IPS-NIHi11 (cell line): ENCODE measurements at places on chromosomes 7 and 10.

DNA sequence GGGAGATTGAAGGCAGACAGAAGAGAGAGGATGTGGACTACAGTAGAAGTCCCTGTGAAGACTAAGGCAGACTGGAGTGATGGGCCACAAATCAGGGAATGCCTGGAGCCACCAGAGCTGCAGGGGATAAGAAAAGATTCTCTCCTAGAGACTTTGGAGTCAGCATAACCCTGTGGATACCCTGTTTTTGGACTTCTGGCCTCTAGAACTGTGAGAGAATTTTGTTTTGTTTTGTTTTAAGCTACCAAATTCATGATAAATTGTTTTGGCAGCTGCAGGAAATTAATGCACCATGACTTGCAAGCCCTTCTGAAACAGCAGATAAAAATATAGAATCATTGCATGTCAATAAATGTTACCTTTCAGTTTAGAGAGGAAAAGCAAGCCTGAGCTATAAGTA, 41.3 kb downstream of the INHBA start:
- no peak for DNase-seq

DNA sequence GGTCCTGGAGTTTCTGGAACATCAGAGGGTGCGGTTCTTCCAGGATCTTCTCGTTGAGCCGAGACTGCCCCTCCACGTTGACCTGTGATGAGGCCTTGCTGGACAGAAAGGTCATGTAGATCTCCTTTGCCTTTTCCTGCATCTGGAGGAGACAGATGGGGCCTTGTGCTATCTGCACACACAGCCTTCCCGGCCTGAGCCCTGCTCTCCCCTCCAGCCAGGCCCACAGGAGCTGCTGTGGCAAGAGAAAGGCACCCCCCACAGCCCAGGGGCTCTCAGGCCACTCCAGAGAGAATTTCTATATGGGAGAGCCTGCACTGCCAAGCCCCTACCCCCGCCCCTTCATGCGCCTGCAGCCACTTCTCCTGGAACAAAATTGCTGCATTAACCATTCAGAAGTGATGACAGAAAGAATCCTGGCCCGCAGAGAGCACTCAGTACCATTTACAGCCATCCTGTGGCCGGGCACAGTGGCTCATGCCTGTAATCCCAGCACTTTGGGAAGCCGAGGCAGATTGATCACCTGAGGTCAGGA, 26.9 kb downstream of the RGS10 start:
- no peak for DNase-seq

DNA sequence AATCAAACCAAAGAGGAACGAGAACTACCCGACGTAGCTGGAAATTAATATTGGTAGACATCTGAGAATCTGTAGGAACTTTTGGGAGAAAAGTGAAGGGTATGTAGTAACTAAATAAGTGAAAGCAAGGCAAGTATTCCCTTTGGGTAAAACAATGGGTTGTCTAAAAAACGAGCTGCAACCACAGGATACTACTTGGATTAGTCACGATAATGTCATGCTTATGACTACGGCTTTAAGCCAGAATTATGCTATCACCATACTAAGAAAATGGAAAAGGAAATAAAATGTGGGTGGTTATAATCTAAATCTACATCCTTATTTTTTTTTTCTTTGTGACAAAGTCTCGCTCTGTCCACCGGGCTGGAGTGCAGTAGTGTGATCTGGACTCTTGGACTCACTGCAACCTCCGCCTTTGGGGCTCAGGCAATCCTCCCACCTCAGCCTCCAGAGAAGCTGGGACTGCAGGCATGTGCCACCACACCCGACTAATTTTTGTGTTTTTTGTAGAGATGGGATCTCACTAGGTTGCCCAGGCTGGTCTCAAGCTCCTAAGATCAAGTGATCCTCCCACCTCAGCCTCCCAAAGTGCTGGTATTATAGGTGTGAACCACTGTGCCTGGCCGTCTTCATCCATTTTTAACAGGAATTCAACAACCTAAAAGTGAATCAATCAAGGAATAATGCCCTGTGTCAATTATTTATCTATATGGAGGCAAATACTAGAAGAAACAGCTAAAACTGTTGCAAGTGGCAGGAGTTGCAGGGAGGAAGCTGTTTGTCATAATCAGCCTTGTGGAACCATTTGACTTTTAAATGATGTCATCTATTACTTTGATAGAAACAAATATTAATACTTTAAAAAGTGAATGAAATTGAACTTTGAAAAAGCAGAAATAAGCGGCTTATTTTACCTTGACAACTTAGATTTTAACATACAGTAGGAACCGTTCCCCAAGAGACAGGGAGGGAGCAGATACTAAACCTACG, 189.3 kb downstream of the PRPF18 start:
- no peak for DNase-seq

DNA sequence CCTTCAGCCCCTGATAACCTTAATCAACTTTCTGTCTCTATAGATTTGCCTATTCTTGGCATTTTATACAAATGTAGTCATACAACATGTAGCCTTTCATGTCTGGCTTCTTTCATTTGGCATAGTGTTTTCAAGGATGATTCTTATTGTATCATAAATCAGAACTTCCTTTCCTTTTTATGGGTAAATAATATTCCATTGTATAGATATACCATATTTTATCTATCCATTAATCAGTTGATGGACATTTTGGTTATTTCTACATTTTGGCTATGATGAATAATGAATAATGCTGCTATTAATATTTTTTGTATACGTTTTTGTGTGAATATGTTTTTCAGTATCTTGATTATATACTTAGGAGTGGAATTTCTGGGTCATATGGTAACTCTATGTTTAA, 720.8 kb downstream of the LRMDA start:
- DNase-seq, result no peak

GRCh38 chr10:4526311-4526731, 299.7 kb upstream of the AKR1E2 start:
- DNase-seq, result no peak

DNA sequence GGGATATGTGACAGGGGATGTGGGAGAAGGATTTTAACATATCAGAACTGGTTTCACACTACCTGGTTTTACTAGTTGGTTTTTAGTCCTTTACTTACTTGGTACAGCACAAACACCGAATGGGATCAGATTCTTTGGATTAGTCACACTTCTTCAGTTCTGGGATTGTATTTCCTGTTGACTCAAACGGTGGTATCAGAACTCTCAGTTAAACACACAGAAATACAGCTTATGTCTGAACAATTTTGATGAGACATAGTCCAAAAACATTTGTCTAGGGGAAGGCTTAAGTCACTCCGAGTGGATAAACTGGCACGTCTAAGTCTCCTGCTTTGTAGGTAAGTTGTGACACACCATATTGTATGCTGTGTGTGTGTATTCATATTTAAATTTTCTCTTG, 480.5 kb downstream of the PHTF2 start:
- DNase-seq, result no peak

- DNase-seq, result no peak
These were observed 51.0 kb downstream of the CDH23 start for GRCh38 chr10:71447676-71448075.

- no peak for DNase-seq
These were observed 62.9 kb downstream of the SLC29A4 start for GRCh38 chr7:5345671-5346070.

DNA sequence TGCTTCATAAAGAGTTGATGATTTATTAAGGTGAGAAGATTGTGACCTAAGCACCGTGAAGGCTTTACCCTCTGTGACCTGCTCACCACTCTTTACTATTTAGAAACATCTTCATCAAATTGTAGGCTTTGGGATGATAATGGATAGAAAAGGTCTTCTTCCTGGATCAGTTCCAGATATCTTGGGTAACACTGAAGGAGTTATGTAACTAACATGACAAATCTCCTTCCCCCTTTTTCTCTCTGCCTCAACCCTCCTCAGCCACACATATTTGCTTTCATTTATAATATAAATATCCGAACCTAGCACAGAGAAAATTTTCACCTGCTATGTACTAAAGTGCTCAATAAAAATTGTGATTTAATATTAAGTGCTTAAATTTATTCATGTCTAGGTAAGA, 151.5 kb downstream of the FRMD4A start:
- no peak for DNase-seq

GRCh38 chr7:710161-710560, 16.3 kb upstream of the DNAAF5 start:
- DNase-seq, result no peak

DNA sequence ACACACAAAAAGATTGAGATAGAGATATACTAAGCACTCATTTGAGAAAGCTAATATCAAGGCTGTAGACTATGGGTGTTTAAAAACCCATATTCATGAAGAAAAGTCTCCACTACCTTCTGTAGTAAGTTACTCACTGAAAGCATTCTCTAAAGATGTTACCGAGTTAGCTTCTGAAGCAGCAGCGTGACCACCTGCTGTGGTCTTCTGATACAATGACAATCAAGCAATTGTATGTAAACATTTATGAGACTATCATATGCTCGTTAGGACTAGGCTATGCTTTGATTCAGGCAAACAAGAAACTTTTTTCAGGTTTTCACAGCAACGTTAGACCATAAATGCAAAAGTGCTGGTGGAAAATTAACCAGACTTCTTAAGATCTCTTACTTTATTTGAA, 11.2 kb downstream of the RHOBTB1 start:
- no peak for DNase-seq

DNA sequence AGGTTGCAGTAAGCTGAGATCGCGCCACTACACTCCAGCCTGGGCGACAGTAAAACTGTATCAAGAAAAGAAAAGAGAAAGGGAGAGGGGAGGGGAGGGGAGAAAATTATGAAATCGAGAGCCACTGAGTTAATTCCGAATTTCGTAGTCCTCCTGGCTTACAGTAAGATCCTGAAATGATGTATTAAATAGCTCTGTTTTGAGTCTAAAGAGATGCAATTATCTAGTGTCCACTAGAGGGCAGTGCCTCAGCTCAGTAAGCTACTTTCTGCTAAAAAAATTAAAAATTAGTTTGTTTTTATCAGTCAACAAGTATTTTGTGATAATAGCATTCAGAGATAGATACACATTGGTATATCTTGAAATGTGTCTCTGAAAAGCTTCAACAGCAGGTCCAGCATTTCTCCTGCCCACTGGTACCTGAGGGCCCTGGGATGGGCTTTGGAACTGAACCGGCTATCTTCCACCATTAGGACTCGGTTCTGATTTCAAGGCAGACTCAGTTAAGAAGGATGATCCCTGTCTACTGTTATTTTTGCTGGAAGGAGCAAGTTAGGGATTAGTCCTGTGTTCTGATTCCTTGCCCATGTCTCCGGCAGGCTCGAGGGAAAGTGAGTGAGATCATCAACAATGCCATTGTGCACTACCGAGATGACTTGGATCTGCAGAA, 19.5 kb downstream of the TSPAN33 start:
- peak; percentile 50 for DNase-seq

GRCh38 chr10:75919913-75920312, 488.5 kb downstream of the LRMDA start:
- DNase-seq, result no peak

GRCh38 chr7:78924581-78924980, 528.9 kb downstream of the MAGI2 start:
- peak; percentile 61 for DNase-seq

DNA sequence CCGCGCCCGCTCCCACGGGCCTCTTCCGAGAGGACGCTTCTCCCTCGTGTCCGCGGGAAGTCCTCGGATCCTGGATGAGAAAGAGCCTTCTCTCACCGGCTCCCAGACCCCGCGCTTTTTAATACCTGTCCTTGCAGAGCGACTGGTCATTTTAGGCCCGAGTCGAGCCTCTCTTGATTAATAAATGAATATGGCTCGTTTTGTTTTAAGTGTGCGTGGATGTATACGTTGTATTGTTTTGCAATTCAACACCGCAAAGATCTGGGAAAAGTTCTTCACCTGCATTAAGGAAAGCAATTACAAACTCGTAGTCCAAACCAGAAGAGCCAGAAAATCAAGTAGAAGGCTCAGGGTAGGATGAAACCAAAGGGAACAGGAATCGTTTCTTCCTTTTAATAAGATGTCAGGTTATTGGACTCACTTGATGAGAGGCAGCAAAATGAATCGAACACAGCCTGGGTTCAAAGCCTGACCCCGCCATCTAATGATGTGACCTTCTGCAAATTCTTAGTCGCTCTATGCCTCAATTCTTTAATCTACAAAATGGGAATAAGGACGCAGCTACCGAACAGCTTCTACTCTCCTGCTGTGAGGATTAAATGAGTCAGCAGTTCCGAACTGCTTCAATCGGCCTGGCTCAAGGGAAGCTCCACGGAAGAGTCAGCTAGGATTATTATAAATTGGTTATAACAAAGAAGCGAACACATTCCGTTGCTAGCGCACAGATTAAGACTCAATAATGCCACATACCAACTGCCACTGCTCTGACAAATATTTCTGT, 277.8 kb upstream of the NEBL start:
- DNase-seq, result no peak

GRCh38 chr10:3898821-3899220, 113.8 kb upstream of the KLF6 start:
- DNase-seq, result no peak

DNA sequence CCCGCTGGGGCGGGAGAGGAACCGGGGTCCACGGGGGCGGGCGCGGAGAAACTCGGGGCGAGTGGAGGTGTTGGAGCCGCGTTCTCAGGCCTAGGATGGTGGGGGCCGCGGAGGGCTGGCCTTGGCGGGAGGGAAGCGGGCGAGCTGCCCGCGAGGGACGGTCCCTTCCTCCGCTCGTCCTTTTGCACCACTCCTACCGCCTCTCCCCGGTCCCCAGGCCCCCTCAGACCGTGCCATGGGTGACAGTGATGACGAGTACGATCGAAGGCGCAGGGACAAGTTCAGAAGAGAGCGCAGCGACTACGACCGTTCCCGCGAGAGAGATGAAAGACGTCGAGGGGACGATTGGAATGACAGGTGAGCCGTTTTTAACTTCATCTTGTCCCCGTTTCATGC, 451 bp downstream of the SRRT start:
- DNase-seq, result no peak

DNA sequence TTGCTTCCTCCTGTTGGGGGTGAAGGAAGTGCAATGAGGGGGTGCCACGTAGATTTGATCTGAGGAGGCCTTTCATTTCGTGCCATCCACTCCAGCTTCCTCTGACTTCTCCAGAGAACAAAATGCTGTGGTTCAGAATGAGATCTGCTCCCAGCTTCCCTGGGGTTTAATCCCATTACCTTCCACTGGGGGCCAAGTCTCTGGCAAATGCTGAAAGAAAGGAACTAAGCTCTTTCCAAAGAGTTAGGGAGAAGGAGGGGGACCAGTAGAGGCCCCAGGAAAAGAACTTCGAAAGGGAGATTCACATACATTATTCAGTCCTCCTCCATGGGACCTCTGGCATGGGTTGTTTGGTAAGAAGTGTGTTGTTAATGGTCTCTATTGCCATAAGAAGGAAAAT, 727.0 kb downstream of the TYW1 start:
- peak; percentile 20 for DNase-seq

DNA sequence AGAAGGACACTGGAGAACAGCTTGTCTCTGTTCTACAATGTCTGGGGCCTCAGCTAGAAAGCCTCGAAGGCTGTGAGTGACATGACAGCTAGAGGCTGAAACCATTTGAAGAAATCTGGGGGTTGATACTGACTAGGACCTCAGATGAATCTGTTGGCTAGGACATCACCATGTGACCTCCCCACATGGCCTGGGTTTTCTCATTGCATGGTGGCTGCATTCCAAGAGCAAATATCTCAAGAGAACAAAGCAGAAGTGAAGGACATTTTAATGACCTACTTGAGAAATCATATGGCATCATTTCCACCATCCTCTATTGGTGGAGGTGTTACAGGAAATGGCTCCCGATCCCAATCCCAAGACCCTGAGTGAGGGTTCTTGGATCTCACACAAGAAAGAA, 450.6 kb upstream of the AUTS2 start:
- DNase-seq, result no peak

GRCh38 chr10:125779403-125780327, 4.0 kb upstream of the MMP21 start:
- no peak for DNase-seq

GRCh38 chr7:129343099-129343700, 91.0 kb upstream of the STRIP2 start:
- DNase-seq, result peak; percentile 19

- no peak for DNase-seq
These were observed 230.6 kb upstream of the ZMIZ1 start for GRCh38 chr10:78838141-78838657.
